ENCODE measurements at places on chromosomes 6 and 20.

DNA sequence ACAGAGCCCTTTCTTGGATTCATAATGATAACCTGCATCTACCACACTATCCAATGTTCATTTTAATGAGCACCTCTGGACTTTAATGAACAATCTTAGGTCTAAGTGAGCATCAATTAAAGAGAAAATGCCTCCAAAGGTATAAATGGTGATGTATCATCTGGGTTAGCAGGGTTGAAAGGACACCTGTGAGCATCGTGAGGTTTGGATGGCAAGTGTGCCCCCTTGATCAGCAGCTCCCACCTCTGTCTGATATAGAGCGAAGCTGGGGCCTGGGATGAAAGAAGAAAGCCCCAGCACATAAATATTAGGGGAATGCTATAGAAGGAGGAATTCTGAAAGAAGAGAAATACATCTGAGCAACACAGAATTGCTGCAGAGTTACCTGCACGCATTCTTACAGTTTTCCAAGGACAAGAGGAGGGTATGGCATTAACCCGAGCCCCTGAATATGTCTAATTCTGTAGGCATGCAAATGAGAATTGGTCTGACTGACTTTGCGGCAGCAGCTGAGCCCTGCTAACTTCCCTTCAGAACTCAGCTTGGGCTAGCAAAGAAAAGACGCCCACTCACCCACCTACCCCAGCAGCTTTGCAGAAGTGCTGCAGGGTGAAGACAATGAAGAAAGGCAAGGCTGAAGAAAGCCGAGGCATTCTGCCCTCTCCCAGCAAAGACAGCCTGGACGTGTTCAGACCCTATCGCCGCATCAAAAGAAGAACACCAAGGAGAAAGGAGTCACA, 136.2 kb downstream of the GMPR start:
- DNase-seq, result no peak

GRCh38 chr6:156564127-156564806, 212.9 kb upstream of the ARID1B start:
- DNase-seq, result peak; percentile 52

DNA sequence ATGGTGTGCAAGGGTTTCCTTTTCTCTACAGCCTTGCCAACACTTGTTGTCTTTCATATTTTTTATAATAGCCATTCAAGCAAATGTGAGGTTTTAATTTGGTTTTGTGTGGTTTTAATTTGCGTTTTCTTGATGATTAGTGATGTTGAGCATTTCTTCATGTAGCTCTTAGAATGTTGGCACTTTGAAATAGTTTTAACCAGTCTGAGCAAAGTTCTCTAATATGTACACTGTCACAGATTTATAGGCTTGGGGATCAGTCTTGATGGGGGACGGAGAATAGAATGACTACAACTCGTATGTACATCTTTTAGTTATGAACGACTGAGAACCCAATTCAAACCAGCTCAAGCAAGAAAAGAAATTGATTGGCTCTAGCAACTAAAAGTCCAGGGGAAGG, 1003.1 kb downstream of the KIF16B start:
- no peak for DNase-seq

- no peak for DNase-seq
Measured at GRCh38 chr6:163952005-163952404, 537.5 kb downstream of the QKI start.

- no peak for DNase-seq
Measured at GRCh38 chr6:136887953-136888352, 34.1 kb upstream of the SLC35D3 start.

GRCh38 chr6:132364306-132365074, 36.8 kb downstream of the MOXD1 start:
- no peak for DNase-seq

DNA sequence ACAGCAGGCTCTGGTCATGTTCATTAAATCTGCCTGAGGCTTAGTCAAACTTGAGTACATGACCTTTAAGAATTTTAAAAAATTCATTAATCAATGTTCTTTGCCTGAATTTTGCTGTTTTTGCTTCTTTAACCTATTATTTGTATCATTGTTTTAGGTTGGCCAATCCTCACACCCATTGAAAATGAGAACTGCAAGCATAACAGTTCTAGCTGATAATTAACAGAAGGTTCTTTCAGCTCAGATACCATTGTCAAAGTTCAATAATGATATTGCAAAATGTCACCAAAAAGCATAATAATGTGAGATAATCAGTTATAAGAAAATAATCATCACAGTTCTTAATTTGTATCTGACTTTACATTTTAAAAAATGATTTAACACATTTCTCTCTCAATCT, 583.1 kb downstream of the TFAP2A start:
- no peak for DNase-seq

DNA sequence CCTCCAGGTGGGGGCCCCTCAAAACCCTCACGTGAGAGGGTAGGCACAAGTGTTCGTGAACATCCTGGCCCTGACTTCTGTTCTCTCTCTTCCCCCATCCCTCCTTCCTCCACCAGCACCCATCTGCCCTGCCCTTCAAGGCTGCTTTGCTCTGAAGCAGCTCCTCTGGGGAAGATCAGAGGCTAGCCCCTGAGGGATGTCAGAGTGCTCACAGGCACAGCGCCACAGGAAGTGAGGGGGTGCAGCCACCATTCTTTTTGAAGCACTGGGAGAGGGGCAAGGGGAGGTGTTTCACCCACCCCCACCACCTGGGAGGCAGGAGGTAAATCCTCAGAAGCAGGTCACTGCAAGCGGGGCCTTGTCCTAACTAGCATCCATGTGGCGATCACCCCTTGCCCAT, 11.4 kb downstream of the MOCS1 start:
- DNase-seq, result no peak

DNA sequence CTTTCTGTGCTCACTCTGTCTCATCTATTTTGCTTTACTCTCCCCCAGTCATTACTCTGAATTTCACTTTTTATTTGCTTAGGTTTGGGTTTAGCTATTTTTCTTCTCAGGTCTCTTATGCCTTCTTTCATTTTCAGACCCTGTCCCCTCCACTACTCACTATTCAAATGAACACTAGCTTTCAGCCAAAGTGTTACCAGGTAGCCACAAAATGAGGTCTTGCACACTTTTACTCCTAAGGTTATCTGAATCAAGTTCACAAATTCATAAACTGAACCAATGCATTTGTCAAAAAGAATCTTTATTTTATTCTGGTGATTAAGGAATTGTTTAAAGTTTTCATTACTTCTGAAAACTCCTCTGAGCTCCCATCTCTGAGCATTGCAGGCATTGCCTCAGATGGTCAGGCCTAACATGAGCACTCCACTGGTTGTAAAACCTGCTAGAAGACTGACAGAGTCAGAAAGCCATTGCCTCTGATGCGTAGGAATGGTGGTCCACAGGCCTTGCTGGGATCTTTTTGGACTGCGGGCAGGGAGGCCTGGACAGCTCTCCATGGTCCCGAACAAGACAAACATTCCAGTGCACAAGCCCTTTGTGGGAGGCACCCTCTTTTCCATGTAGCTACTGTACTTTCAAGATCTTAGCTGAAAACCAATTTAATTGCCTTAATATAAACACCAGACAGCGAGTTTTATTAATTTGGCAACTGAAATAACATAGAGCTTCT, 48.5 kb downstream of the FYN start:
- DNase-seq, result no peak

DNA sequence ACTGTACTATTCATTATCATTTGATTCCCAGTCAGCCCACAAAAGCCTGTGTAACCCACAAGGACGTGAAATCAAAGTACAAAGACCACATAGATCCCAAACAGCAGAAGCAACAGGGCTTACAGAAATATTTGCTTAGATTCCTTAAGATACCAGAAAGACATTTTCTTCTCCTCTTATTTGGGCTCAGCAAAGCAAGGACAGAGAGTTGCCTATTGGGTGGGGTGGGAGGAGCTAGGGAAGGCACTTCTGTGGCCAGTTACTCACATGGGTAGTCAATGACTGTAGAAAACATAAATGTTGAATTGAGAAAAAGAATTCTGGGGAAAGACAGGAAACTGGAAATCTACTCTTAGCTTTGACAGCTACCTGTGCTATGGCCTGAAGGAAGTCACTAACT, 19.8 kb downstream of the PDE7B start:
- DNase-seq, result no peak

- DNase-seq, result no peak
Measured at GRCh38 chr6:25717866-25718740, 36.4 kb upstream of the SLC17A4 start.

All from stimulated activated CD8-positive, alpha-beta memory T cell treated with anti-CD3 and anti-CD28 coated beads, Interleukin-15, amount 100 ng/mL, for 48 hours (primary cell).